ENCODE measurements at places on chromosomes 16 and 17.

GRCh38 chr17:7347630-7348477 lies 4.1 kb upstream of the KCTD11 start:
- no peak for DNase-seq

DNA sequence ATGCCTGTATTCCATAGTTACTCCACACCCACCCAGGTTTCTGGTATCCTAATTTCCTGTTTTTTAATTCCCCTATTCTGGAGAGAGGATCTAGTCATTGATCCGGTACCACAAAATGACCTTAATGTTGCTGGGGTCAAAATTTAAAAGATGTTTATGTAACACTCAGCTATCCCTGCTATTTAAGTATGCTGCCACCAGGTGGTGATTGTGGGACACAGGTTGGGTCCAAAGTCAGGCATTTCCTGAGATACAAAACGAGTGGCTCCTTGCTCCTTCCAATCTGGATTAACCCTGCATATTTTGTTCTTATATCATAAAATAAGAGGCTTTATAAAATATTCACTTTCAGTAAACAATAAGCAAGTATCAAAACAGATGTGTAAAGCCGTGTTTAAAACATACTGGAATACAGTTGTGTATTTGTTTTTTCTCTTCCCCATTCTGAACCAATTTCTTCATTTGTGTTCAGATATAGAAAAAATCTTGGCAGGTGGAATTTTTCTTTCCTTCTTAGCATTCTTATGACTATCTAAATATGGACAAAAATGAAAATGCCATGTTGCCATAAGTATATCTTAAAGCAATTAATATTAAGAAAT lies 16.3 kb downstream of the HS3ST4 start:
- no peak for DNase-seq

DNA sequence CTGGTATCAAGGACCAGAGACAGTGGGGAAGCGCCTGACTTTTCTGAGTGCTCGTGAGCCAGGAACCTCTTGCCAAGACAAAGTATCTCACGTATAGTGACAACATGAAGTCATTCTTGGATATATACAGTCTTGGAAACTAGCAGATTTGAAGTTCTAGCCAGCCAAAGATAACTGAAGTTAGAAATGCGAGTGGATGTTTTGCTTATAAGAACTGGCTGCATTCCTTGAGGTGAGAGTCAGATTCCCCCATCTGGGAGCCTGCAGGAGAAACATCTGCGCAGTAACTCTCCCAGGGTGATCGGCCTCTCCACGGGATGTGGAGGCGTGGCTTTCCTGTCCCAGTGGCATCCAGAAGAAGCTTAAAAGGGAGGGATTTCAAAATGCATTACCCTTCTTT lies 89.8 kb downstream of the SHISA6 start:
- no peak for DNase-seq

- no peak for DNase-seq
Observed at GRCh38 chr16:66842765-66843164, 1.4 kb upstream of the CA7 start.

DNA sequence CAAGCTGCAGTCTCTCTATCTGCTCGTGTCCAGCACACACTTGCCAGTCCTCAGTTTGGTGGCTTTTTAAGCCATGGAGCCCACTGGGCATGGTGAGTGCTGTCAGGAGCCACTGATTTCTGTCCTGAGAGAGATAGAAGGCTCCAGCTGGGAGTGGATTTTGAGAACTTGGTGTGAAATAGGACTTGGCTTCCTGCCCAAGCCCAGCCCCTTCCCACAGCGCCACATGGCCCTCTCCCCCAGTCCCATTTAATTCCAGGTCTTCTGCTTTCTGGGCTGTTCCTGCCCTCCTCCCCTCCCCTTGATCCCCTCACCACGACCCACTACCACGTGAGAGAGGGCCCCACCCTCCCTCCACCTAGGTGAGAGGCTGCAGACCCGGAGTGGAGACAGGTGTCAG lies 14.4 kb upstream of the ABCC3 start:
- DNase-seq = no peak

- DNase-seq = no peak
Observed at GRCh38 chr17:31554930-31555329, 163.5 kb downstream of the RAB11FIP4 start.

DNA sequence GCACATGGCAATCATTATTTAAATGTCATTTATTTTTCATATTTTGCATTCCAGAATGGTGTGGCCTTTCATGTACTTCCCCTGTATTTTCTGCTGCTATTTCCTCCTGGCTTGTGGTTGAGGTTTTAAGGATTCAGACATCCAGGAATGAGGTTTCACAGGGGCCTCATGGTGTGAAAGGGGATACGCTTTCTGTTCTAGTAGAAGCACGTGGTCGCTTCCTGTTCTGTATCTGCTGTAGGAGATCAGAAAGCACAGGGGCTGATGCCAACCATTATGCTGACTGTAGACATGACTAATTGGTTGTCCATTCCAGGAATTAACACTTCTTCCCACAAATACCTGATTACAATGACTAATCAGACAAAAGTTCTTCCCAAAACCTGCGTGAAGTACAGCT lies 405.9 kb downstream of the SHISA9 start:
- DNase-seq = no peak

GRCh38 chr17:40510328-40510648 lies 8.9 kb upstream of the TNS4 start:
- no peak for DNase-seq

GRCh38 chr16:85308611-85309540 lies 196.6 kb upstream of the CIBAR2 start:
- no peak for DNase-seq

DNA sequence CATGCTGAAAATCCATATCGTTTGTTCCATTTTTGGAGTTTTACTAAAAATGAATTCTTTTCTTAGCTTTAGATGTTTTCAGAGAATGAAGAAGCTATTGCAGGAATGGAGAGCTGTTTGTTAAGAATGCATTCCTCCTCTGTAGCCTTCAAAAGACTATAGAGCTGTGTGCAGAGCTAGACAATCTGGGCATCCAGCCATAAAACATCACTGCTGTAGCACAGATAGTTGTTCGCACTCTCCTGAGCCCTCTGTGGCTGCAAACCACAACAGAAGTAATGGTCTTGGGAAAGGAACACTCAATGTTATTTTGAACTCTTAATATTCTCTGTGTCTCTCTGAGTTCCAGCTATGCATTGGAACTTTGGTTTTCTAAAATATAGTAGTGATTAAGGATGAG lies 4.9 kb downstream of the TNRC6C start:
- DNase-seq = no peak

DNA sequence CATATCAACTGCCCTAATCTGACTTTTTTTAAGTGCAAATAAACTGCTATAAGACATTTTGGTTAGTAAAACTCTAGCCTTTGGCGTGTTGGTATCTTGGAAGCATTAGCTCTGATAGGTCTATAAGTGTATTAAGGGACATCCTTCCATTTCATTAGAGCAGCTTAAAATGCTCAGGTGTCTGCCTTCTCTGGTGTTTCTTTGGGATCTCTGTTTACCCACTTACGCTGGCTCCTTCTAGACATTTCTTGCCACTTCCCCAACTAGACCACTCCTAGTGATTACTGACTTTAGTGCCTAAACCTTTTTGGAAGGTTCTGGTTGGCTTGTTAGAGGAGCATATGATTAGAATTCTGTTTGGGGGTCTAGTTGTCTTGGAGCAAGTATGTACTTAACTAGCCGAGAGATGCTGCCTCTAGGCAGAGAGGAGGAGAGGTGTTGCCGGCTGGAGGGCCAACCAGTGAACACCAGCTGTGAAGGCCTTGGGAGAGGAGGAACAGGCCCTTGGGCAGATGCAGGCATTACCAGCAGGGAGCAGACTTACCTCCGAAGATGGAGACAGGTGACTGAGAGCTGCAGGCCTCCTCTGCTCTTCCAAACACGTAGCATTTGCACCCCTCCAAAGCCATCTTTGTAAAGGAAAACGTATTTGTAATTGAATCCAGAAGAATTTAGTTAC lies 15.2 kb upstream of the CLEC18C start:
- DNase-seq = no peak

GRCh38 chr16:35585411-35585810 lies 2126.0 kb downstream of the TP53TG3F start:
- no peak for DNase-seq

GRCh38 chr16:24890746-24891145 lies 45.0 kb downstream of the SLC5A11 start:
- no peak for DNase-seq

- no peak for DNase-seq
Observed at GRCh38 chr17:59124665-59125064, 18.0 kb upstream of the TRIM37 start.

DNA sequence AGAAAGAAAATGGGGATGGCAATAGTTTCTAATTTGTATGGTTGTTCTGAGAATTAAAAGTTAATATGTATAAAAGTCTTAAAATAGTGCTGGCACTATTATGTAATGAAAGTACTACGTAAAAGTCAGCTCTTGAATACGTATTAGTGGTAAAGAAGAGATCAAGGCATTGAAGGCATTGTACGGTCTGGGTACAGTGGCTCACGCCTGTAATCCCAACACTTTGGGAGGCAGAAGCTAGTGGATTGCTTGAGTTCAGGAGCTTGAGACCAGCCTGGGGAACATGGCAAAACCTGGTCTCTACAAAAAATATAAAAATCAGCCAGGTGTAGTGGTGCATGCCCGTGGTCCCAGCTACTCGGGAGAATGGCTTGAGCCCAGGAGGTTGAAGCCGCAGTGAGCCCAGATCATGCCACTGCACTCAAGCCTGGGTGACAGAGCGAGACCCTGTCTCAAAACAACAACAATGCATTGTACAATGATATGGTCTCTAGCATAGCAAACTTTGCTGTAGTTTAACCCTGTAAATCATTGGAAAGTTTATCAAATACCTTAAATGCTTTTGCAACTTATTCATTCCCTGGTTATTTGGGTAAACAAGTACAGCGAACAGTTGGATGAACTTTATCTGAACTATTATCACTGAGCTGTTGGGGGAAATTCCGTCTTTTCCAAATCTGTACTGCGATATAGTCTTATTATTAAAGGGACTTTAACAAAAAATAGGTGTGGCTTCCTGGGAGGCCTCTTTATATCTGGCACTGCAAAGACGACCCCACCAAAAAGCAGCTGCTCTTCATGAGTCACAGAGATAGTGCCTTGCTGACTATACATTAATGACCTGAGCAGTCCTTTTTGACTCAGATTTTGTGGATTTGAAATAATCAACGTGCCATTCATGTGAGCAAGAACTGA lies 73.6 kb downstream of the GPRC5B start:
- no peak for DNase-seq

GRCh38 chr17:3798273-3799180 lies 2.5 kb downstream of the ITGAE start:
- no peak for DNase-seq

- DNase-seq = no peak
Observed at GRCh38 chr17:27949304-27949703, 56.1 kb upstream of the LYRM9 start.

DNA sequence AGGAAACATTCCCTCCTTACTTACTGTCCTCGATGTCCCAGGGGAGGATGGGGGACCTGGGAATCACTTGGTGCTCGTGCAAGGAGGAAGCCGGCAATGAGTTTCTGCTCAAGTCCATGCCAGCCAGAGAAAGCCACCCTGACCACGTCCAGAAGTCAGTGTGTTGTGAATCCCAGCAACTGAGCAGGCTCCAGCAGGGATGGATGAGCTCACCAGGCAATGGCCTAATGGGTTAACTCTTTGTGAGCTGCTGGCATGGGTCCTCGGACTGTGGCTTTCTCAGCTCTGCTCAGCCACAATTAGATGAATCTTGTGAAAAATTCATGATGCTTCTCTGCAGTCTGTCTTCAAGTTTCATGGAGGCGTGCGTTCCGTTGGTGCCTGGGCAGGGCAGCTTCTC lies at the start of gene PIRT:
PIRT (minus strand) TSS at position 167 of the 400 bp plus-strand sequence. CDS start 12,442 bp downstream, outside the sequence.
- no peak for DNase-seq

DNA sequence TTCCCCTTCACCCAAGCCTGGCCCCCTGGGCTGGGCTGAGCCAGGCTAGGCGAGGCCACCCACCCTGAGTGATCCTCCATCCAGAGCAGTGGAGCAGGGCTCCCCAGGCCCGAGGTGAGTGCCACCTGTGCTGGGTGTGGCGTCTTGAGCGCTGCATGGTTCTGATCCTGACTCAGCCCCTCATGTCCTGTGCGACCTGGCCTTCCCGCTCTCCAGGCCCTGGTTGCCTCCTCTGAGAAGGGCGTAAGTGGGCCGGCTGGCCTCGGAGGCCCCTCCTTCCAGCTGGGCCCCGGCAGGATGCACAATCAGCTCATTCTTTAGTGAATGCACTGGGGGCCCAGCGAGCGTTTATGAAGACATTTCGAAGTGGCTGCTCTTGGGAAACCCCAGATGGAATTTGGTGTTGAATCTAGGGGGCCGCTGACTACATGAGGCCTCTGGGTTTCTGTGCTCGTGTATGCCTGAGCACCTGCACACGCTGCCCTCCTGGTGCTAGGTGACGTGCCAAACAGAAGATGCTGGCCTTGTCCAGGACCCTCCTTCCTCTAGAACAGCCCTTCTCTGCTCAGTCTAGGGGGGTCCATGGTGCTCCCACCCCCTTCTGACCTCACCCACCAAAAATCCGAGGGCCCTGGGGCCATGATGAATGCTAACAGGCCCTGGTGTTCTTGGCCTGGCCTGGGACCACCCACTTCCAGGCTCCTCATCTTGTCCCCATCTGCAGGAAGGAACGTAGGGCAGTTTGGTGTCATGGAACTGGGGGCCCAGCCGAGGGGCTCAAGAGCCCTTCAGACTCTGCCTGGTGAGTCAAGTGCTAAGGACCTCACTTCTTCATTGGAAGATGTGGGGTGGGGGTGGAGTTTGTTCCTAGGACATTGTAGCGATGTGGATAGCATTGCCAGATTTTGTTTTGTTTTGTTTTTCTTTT lies 3.6 kb upstream of the TMEM92 start:
- DNase-seq = no peak

- DNase-seq = no peak
Observed at GRCh38 chr16:50365791-50366575, 2.8 kb downstream of the BRD7 start.

DNA sequence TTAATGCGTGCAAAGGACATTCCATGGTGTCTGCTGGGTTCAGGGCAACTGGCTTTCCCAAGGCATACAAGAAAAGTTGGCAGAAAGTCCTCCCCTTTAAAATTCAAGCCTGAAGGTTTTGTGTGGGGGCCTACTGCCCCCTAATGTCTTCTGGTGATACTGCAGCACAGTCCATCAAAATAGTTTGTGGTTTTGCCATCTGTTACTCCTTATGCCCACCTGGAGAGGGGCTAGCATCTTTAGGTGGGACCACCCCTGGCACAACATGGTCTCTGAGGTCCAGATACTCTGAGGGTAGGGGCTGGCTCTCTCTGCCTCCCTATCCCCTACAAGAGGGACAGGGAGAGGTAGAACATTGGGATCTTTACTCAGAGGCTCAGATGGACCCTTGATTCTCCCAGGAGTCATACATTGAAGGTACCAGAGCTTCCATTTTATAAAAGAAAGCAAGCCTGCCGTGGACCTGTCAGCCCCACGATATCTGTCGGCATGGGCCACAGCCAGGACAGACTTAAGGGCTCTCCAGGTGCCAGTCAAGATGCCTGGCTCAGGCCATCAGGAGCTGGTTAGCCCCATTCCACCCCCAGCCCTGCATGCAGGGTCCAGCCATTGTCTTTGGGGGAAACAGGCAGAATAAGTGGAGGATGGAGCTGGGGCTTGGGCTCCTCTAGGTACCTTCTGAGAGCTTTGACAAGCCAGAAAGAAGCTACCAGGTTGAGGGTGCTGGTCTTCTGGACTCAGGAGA lies 6.3 kb downstream of the ESRP2 start:
- no peak for DNase-seq

All from stimulated activated CD8-positive, alpha-beta memory T cell treated with anti-CD3 and anti-CD28 coated beads, Interleukin-2, amount 100 ng/mL, for 1 hour (primary cell).